ENCODE measurements at places on chromosomes 2 and 18. TPM values are rescaled to one million over a fixed set of nuclear protein-coding genes. Genes with fewer than 3 reads are reported as not detected.

DNA sequence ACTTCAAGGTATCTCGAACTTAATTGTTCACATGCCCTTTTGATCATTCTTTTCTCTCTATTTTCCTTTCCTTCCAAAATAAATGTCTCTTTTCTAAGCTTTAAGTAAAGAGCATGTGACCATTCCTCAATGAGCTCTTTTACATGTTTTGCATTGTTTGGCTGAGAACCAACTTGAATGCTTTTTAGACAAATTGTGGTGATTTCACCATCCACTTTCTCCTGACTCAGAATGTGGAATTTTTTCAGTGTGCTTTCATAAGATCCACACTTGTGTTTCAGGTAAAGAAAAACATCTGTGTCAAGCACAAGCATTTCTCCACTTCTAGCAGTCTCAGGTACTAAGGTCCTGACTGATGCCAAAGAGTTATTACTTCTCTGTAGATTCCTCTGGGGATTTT is 10.7 kb downstream of the RBM43 start:
- DNase-seq: no peak

- no peak for DNase-seq
Observed at GRCh38 chr2:226905718-226906117, 69.9 kb downstream of the RHBDD1 start.

DNA sequence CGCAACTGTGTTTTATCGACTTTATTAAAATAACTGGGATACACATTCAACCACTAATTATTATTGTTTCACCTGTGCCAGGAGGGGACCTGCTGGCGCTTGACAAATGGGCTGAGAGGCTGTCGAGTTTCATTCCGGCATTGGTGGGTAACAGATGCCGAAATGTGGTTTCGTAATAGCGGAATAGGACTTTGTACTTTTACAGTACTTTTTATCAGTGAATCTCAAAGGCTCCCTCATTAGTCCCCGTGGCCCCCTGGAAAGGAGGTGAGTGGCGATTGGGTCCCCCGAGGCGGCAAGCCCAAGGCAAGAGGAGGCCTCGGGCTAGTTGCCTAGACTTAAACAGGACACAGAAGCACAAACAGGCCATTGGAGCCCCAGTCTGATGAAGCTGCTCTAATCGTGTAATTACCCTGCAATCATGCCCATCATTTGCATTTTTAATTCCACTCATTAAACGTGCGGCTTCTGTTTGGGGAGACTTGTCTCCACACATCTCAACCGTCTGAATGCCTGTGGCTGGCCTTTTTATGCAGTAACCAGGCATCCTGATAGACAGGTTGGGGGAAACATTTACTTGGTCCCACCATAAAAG is 193.2 kb downstream of the INO80D start:
- no peak for DNase-seq

GRCh38 chr2:24818721-24819167 is 25.5 kb downstream of the CENPO start:
- no peak for DNase-seq

- DNase-seq: no peak
Observed at GRCh38 chr18:51107082-51107481, 77.1 kb downstream of the SMAD4 start.

- DNase-seq: no peak
Observed at GRCh38 chr2:46549166-46549844, 69.9 kb downstream of the TMEM247 start.

GRCh38 chr18:43605224-43605623 is 327.9 kb upstream of the SYT4 start:
- DNase-seq: no peak

DNA sequence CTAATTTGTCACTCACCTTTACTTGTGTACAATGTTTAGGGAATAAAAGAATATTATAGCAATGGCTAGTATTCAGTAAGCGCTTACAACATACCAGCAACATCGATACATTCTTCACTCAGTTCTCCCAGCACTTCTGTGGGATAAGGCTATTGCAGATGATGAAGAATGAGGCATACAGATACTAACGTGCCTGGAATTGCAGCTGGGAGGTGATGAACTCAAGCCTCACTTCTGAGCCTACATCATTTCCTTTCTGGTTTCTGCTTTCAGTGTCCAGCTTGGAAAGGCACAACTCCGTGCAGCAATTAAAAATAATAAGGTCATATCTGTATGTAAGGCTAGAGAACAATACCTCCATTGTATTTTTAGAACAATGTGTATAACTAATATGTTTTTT is 95.4 kb upstream of the AQP4 start:
- peak; percentile 24 for DNase-seq

The SFTPB gene
- not detected for total RNA-seq

All from HT1080 (cell line).